Fibroblast of lung (primary cell): ENCODE measurements at places on chromosomes 2 and 18.
A peak's percentile ranks its signal among the peaks of the same experiment; 100 is the strongest.

DNA sequence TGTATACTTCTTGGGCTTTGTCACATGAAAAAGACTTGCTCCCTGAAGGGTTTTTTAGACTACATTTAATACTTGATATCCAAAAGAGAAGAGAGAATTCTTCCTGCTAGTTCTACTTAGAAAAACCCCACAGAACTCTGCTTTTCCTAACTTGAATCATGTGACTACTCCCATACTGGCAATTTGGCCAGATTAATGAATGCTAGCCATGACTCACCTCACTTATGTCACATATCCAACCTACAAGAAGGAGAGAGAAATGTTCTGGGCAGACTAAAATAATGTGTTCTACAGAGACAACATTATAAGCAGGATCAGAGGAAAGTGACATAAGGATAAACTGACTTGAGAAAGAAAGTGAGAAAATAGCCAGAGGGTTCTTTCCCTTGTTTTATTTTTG, 249.3 kb upstream of the GULP1 start:
- peak; percentile 87 for DNase-seq

- peak; percentile 40 for DNase-seq
Measured at GRCh38 chr2:212145121-212145520, 393.5 kb downstream of the ERBB4 start.

DNA sequence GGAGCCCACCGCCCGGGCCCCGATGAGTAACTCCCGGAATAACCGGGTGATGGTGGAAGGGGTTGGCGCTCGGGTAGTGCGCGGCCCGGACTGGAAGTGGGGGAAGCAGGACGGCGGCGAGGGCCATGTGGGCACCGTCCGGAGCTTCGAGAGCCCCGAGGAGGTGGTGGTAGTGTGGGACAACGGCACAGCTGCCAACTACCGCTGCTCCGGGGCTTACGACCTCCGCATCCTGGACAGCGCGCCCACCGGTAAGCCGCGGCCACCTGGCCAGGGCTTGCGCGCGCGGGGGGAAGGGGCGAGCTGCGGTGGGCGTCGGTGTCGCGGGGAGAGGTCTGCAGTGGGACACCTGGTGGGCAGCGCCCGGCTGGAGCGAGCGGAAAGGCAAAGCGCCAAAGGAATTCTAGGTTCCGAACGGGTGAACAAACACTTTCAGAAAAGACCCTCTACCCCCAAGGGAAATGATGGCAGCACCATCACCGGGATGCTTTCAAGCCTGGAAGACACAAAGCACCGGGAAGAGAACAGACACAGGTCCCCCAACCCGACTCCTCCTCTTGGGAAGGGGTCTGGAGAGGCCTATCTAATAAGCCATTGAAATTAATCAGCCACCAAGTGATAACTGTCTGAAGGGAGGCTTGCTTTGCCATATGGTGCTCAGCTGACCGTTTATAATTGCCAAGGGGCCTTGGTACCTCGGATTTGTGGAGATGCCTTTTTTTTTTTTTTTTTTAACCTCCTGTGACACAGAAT, 1.1 kb downstream of the MIB1 start:
- peak; percentile 13 for DNase-seq

DNA sequence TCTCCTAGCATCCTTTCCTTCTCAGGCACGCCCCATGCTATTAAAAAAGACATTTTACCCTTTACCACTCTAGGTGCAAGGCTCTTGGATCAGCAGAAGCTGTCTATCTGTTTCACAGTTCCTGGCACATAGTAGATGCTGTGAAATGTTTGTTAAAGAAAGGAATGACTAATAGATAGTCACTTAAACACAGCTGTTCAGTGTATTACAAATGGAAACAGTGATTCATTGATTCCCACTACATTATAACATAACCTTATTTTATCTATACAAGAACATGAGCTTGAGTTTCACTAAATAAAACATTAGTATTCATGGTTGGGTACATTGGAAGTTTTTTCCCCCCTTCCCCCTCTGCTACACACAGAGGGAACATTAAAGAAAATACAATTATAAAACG, 142.1 kb downstream of the ASXL3 start:
- DNase-seq: peak; percentile 91

GRCh38 chr18:13909141-13909940, 6.0 kb downstream of the MC2R start:
- no peak for DNase-seq

DNA sequence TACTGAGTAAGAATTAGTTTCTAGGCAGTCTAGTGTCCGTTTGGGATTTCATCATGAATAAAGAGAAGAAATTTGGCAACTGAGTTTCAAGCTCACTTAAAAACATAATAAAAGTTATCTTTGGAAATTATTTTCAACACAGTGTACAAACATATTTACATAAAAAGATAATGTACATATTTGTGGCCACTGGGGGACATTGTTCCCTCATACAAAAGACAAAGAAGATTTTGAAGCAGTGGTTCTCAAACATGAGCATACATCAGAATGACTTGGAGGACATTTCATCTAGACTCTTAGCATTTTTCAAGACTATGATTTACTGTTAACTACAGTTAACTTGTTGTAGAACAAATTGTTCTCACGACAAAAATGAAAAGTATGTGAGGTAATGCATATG, 15.7 kb upstream of the TTC21B start:
- DNase-seq: no peak

GRCh38 chr2:45045706-45046105, 36.5 kb upstream of the SIX2 start:
- peak; percentile 19 for DNase-seq

GRCh38 chr18:70359071-70359470, 70.2 kb downstream of the SOCS6 start:
- DNase-seq: no peak

DNA sequence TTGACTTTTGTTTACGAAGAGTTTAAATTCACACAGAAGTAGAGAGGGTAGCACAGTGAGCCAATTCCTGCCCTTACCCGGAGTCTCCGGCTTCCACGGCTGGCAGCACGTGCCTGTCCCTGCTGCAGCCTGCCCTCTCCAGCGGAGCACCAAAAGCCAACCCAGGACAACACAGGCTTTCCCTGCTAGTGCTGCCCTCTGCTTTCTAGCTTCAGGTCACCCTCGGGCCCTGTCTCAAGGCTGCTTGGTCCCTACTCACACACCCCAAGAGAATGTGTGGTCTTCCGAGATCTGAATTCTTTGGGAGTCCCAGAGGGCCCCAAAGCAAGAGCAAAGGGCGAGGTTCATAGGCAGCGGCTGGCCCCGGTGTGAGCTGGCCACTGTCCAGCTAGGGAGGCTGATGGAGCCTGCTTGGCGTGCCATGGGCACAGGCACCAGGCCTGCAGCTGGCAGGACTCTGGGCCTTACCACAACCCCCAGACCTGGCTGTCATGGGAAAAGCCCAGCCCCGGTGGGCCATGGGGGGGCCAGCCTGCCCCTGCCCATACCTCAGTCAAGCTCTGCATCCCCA, 7.0 kb upstream of the HS6ST1 start:
- DNase-seq: no peak

DNA sequence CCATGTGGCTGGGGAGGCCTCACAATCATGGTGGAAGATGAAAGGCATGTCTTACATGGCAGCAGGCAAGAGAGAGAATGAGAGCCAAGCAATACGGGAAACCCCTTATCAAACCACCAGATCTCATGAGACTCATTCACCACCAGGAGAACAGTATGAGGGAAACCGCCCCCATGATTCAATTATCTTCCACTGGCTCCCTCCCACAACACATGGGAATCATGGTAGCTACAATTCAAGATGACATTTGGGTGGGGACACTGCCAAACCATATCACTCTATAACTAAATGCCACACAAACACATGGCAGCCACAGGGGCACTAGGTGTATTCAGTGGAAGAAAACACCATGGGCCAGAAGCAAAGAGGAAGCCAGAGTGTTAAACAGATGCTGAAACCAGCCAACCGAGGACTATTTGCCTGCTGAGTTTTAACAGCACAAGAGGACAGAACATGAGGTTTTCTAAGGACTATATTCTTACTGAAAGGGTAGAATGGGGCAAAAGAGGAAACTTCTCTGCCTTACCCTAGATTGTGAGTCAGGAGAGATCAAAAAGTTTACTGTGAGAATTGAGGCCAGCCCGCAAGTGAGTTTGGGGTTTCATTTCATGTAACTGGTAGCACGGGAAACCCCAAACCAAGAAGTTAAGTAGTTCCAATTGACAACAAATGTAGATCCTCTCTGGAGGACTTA, 49.2 kb downstream of the SIGLEC15 start:
- peak; percentile 56 for DNase-seq

DNA sequence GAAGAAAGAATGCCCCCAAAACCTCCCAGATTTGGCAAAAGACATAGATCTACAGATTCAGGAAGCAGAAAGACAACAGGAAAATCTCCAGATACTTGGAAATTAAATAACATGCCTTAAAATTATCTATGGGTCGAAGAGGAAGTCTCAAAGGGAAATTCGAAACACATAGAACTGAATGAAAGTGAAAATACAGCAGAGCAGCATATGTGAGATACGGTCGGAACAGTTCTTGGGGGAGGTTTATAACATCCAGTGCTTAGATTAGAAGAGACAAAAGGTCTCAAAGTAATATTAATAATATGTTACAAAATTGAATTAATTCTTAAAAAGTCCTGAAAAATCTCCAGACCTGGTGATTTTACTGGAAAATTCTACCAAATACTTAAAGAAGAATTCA, 14.3 kb downstream of the KCNG2 start:
- DNase-seq: no peak

DNA sequence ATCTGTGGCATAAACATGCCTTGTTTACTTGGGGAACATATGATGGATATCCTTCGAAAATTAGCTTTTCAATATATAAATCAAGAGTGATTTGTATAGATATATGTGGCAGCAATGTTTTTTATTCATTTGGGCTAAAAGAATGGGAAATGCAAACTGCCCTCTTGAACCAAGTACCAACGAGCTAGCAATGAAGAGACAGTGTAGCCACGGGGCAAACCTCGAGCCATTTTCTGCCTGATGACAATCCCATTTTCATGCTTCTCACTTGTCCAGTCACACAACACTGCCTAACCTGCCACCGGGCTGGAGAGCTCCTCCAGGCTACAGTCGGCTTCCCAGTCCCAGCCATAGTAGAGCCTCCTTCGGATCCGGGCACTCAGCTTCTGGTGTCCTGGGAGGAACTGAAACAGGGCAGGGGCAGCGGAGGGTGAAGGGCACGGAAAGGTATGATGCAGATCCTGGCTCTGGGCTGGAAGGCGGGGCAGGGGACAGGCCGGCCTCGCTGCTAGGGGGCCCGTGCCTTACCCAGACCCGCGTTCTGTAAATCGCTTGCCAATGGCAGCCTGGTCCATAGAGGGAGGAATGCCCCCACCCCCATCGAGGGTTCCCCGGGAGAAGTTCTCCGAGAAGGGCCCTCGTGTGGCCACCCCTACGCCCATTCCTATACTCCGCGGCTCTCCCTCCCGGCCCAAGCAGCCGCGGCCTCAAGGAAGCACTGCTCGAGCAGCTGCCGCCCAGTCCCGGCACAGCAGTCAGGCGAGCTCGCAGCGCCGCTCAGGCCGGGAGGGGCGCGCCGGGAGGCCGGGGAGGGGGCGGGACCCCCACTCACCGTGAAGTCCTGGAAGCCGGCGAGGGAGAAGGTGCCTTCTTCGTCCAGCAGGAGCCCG, 552 bp downstream of the CNPPD1 start:
- DNase-seq: peak; percentile 27

- no peak for DNase-seq
Measured at GRCh38 chr2:19823507-19823906, 78.3 kb downstream of the TTC32 start.

DNA sequence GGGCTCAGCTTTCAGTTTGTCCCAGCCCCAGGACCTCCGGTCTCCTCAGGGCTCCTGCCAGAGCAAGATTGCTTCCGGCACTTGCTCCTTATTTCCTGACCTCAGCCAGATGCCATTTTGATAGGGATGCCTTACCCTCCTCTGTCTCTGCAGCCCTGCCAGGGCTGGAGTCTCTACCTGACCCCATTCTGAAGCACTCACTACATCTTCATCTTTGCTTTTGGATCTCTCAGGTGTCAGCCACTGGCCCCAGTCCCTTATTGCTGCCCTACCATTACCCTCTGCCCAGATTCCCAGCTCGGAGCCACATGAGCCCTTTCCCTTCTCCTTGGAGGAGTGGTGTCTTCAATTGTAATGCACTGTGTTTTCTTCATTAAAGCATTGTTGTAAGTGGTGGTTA, 17.1 kb downstream of the OSBPL6 start:
- no peak for DNase-seq

GRCh38 chr2:130864830-130865800, 28.4 kb downstream of the ARHGEF4 start:
- peak; percentile 91 for DNase-seq

GRCh38 chr2:26941486-26941885, 29.0 kb upstream of the MAPRE3 start:
- DNase-seq: no peak

GRCh38 chr2:45074713-45075112, 65.5 kb upstream of the SIX2 start:
- no peak for DNase-seq

- DNase-seq: no peak
Measured at GRCh38 chr18:79413901-79414300, 18.2 kb downstream of the NFATC1 start.

DNA sequence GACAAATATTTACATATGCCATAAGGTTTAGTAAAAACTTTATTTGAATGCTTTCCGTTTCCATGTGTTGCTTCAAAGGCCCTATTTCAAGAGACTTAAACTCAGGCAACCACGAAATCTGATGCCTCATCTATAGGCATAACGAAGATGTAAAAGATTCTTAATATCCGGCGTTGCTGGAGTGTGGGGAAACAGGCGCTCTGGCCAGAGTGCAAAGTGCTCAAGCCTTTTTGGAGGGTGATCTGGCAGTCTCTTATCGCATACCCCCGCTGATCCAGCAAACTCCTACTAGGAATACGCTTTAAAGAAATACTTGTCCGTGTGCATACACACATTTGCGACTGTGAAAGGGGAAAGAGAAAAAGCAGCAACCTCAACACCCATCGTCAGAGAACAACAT, 108.8 kb downstream of the NOL10 start:
- DNase-seq: no peak

DNA sequence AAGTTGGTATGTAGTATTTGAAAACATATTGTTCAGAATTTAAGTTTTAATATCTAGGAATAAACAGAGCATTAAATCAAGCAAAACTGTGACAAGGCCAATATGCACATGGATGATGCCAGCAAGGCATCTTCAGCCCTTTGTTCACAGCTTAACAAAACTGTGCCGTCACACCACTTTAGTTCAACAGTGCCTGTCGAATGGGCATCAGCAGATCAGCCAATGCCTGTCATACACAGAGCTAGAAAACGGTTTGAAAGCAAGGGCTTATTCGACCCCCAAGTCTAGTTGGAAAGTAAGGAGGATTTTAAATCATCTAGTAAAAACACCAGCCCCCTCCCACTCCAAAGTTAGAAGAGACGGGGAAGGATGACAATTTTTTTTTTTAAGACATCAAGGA, 16.7 kb downstream of the ZEB2 start:
- DNase-seq: no peak
